ENCODE measurements at places on chromosomes 3 and 15.

- DNase-seq = no peak
Observed at GRCh38 chr15:90650956-90651689, 66.0 kb upstream of the BLM start.

DNA sequence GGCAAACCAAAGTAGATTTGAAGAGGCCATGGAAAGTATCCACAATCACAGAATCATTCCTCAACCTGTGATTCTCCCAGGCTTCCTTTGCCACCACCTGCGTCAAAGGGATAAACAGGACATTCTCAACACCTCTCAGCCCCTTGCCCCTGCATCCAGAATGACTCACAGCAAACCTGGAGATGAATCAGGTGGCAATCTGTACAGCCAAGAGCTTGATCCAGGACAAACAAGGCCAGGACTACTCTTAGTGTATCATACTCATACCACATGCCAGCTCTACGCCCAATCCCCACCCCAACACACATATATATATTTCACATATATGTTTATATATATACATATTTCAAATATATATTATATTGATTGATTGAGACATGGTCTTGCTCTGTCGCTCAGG is 23.6 kb upstream of the C3orf62 start:
- DNase-seq = no peak

DNA sequence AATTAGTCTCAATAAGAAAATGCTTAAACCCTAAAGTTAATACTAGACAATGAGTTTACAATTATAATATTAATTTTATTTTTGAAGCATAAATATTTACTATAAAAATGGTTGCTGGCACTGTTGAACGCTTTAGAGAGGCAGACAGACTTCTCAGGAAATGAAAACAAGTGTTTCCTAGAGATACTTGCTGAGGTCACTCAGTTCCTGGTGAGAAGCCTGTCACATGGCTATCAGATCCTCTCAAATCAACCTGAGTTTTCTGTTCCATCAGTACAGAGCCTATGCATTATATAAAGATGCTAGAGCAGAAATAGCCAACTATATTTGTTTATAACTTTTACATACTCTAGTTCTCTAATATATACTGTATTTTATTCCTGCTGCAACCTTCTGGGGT is 109.2 kb downstream of the MYO5A start:
- no peak for DNase-seq

GRCh38 chr3:100075851-100076730 is 38.2 kb downstream of the FILIP1L start:
- DNase-seq = no peak

GRCh38 chr3:171900446-171900845 is 57.3 kb downstream of the TMEM212 start:
- no peak for DNase-seq

- no peak for DNase-seq
Observed at GRCh38 chr3:182366746-182367145, 426.6 kb upstream of the ATP11B start.

All from mammary epithelial cell (primary cell).